NCI-H1417 treated with DMSO at 0.1 percent for 48 hours (cell line): ENCODE measurements at places on chromosomes 1 and 21.

GRCh38 chr1:232421143-232421796 lies 208.7 kb downstream of the SIPA1L2 start:
- peak; percentile 26 for DNase-seq

- no peak for DNase-seq
These were observed 112.9 kb upstream of the ATP1A1 start for GRCh38 chr1:116260115-116260514.

DNA sequence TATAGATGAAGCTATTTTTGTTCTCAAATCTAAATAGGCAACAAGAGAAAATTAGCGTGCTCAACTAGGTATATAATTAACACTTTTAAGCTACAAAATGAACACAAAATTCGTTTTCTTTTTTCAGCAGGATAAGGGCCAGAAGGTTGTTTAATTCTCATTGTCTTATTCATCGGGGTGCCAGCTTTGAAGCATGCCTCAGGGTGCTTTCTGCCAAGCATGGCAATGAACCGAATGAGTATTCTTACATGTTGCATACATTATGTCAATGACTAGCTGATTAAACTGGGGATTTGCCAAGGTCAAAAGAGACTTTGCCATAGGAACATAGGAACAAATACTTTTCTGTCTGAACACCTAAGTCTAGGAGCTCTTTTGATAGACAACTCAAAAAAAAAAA lies 102.0 kb upstream of the MAP1LC3C start:
- no peak for DNase-seq

GRCh38 chr1:59971464-59971911 lies 44.9 kb upstream of the CYP2J2 start:
- no peak for DNase-seq

- no peak for DNase-seq
These were observed 84.8 kb downstream of the KCNJ15 start for GRCh38 chr21:38341546-38342012.

DNA sequence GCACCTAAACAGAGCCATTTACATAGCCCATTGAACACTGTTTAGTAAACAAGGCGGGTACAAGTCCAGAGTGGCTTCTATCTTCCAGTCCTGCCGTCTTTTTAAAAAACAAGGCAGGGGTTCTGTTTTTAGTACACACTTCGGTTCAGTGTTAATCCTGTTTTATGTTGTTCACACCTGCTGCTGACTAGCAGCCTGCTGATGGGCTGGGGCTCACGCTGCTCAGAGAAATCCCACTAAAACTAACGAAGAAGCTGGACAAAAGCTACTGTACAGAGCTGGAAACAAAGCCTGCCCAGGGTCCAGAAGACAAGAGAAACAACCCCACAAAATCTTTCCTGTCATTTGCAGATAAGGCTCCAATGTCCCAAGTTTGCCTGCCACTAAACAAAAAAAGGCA lies 13.2 kb downstream of the ESRRG start:
- no peak for DNase-seq

DNA sequence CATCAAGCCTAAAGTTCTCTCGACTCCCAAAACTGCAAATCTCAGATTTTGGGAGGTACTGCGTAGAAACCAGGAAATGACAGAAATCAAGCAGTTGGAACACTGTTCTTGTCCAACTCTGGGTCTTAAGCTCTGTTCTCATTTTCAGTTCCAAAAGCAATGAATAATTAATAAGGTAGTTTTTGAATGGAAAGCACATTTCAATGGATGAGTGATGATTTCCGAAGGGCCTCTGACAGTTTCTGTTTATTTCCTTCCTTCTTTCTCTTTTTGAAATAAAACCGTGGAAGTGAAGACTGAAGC lies 20.9 kb upstream of the TARBP1 start:
- no peak for DNase-seq

GRCh38 chr21:42513985-42514882 lies 582 bp downstream of the SLC37A1 start:
- DNase-seq: no peak

GRCh38 chr1:24420547-24420946 lies 4.9 kb downstream of the NIPAL3 start:
- DNase-seq: no peak

DNA sequence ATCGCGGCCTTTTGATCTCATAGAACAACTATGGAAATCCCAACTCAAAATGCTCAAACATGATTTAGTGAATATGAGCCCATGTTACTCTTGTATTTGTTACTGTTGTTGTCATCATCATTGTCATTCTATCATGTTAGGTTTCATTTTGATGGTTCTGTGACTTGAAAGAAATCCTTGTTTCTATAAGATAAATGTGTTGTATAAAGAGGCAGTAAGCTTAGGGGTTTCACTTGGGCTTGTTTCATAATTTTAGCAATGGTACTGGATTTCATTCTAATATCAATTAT lies 15.3 kb upstream of the GBP5 start:
- DNase-seq: no peak

DNA sequence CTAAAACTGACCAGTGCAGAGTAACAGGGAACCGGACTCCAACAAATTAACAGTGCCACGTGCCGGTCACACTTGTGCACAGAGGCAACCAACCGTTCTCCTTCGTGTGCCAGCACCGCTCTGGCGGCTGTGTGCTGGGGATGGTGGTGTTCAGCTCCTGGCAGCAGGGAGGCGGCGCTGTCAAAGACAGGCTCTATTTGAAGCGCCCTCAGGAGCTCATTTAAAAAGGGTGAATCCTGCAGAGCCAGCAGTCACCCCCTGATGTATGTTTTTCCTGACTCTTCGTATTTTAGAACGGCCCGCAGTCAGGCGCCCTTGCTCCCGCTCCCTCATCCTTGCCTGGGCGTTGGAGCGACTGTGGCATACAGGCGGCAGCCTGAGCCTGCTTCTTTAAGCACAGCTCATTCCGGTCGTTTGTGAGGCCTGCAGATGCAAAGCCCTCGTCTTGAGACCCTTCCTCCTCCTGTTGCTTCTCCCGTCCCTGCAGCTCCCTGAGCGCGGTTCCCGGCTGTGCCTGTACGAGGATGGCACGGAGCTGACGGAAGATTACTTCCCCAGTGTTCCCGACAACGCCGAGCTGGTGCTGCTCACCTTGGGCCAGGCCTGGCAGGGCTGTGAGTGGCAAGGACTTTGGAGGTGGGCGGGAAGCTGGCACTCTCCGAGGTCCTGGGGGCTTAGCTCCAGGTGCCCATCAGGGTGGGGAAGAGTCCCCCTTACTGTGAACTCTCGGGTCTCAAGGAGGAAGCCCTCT lies 1.1 kb downstream of the DFFB start:
- DNase-seq: no peak

DNA sequence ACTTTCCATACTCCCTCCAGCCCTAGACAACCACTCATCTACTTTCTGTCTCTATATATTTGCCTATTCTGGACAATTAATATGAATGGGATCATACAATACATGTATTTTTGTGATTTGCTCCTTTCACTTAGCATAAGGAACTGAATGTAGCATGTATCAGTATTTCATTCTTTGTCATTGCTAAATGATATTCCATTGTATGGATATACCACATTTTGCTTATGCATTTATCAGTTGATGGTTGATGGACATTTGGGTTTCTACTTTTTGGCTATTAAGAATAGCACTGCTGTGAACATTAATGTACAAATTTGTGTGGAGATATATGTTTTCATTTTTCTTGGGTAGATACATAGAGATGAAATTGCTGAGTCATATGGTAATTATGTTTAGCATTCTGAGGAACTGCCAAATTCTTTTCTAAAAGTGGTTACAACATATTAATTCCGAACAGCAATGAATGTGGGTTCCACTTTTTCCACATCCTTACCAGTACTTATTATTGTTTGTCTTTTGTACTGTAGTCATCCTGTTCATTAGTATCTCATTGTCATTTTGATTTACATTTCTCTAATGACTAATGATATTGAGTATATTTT lies 121.0 kb downstream of the LRRC40 start:
- DNase-seq: no peak

DNA sequence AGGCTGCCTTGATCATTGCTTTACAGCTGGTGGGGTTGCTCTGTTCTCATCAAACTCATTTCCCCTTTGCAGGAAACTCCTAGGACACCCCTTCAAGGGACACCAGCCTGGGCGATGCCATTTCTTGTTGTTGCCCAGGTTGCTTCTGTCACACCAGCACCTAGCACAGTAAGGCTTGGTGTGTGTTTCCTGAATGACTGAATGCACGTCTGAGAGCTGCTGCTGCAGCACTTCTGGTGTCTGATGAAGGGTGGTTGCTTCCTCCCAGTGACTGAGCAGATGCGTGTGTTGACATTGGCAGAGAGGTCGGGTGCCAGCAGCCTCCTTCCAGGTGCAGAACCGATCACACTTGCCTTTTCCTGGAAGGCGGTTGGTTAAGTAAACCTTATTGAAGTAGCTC lies 477.4 kb downstream of the CAMTA1 start:
- peak; percentile 67 for DNase-seq

GRCh38 chr1:22903113-22903512 lies 69.6 kb downstream of the LACTBL1 start:
- DNase-seq: no peak

- no peak for DNase-seq
These were observed 13.3 kb downstream of the FCRL1 start for GRCh38 chr1:157806431-157807149.

DNA sequence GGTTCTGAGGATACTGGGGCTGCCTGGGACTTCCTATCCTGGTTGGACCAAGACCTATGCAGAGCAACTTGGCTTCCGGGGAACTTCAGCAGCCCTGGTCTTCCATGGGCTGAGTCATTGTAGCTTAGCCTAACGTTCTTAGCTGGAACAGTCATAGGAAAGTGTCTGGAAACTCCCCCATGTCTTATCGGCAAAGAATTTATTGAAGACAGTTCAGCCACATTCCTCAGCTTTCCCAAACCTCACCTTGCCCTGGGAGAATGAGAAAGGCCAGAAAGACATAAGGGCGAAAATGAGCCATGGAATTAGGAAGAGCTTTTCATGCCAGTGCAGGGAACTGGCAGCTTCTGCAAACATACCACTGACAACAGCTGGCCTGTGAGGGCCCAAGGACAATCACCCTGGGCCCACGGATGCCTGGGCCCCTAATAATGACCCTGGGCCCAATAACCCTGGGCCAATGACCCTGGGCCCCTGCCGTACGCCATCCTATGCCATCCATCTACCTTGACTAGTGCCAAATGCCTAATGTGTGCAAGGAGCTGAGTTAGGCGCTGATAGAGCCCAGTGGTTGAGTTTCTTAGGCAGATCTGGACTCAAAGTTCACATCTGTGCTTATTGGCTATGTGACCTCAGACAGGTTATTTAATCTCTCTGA lies 114.4 kb upstream of the GADD45A start:
- no peak for DNase-seq

- no peak for DNase-seq
These were observed 128.3 kb downstream of the CASZ1 start for GRCh38 chr1:10667861-10668761.

DNA sequence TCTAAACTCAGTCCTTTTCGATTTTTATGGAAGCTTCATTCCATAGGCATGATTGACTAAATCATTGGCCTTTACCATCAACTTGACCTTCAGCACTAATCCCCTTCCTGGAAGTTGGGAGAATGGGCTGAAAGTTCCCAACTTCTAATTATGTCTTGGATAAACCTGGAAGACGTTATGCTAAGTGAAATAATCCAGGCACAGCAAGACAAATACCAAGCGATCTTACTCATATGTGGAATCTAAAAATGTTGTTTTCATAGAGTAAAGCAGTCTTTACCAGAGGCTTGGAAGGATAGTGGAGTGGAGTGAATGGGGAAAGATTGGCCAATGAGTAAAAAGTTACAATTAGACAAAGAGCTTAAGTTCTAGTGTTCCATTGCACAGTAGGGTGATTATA lies 1453.2 kb downstream of the PLA2G4A start:
- no peak for DNase-seq

GRCh38 chr1:5970610-5971273 lies 21.5 kb downstream of the NPHP4 start:
- DNase-seq: peak; percentile 60

DNA sequence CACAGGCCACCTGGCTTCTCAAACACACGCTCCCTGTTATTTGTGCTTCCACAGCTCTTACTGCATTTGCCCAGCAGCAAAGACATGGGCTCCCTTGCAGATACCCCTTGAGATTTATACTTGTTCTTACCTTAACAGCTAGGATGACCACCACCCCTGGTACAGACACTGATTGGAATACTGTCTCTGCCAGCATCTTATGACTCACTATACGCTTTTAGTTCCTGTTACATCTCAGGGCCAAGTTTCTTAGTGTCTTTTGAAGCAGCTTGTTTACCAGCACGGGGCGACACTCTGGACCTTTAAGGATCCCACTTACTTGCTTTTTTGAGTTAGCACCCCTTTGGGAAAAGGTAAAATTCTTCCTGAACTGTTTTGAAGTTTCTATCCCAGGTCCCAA lies 874.8 kb downstream of the KCNT2 start:
- no peak for DNase-seq

DNA sequence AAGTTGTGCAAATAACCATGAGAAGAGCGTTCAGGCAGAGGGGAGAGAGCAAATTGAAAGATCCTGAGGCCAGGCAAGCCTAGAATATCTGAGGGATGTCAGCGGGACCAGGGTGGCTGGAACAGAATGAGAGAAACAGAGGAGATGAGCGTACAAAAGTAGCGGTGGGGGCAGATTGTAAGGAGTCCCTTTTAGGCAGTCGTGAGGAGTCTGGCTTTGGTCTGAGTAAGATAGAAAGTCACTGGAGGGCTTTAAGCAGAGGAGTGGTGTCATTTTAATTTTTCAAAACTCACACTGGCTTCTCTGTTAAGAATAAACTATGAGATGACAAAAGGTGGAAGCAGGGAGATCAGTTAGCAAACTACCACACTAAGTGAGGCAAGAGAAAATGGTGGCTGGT lies 24.2 kb downstream of the ATP5PF start:
- DNase-seq: no peak

GRCh38 chr1:243312952-243313634 lies 57.3 kb downstream of the SDCCAG8 start:
- no peak for DNase-seq

DNA sequence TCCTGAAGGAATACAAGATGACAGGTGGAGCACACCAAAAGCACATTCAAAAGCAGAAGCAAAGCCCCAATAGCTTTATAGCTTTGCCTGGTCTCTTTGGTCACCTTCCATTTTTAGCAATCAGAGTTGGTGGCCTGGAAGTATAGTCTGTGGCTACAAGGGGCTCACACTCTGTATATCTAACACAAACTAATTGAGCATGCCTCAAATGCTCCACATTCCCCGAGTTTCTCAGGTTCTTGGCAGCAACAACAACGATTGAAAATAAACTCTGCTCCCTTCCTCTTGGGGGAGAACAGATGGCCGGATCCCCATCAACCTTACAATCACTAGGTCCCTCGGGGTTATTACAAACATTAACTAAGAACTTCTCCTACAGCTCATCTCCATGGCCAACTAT lies 24.9 kb upstream of the TADA1 start:
- no peak for DNase-seq

DNA sequence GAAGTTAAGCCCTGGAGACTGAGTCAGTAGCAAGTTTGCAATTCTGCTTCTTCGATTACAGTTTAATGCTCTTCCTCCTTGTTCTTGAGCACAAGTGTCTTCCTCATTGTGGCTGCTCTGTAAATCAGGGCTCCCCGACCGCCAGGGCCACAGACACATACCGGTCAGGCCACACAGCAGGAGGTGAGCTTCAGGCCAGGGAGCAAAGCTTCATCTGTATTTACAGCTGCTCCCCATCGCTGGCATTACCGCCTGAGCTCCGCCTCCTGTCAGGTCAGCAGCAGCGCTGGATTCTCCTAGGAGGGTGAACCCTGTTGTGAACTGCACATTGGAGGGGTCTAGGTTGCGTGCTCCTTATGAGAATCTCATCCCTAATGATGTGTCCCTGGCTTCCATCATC lies 1.7 kb upstream of the TRAPPC10 start:
- no peak for DNase-seq

GRCh38 chr1:86950712-86951419 lies 36.4 kb downstream of the HS2ST1 start:
- no peak for DNase-seq

- DNase-seq: no peak
These were observed 1.2 kb downstream of the RNASEL start for GRCh38 chr1:182587666-182588499.
